ENCODE measurements at places on chromosomes 3 and 15.

GRCh38 chr15:70362886-70363285, 265.2 kb upstream of the TLE3 start:
- DNase-seq = peak; percentile 40

- no peak for DNase-seq
Measured at GRCh38 chr3:164673738-164674137, 404.6 kb downstream of the SI start.

DNA sequence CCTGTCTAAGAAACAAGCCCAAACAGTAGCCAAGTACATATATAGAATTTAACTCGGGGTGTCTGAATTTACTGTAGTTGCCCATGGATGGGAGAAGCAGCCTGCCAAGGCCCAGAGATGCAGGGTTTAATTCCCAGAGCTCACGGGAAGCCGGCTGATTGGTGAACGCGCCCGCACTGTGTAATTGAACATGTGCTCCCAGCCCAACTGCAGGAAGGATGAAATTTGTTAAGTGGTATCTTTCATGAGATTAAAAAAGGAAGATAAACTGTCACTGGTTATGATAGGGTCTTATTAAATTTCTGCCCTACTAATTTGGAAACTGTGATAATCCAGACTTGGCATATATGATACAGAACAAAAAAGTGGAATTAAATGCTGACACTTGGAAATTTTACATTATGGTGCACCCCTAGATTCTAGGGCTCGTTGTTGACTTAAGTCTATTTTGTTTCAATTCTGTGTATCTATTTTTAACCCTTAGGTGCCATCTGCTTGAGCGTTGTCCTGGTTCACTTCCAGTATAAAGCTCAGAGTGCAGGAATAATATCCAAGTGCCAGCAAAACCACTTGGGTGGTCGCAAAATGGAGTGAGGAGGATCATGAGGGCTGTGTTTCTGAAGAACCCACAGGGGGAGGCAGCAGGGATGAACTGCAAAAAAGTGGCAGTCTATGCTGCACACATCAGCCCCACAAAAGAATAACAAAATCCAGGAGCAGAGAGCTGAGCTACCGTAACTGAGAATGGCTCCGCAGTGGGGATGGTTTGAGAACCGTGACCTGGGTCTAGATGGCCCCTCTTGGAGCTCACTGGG, 13.8 kb upstream of the TMC3 start:
- DNase-seq = no peak

GRCh38 chr3:126343649-126344035, 13.6 kb downstream of the KLF15 start:
- no peak for DNase-seq

DNA sequence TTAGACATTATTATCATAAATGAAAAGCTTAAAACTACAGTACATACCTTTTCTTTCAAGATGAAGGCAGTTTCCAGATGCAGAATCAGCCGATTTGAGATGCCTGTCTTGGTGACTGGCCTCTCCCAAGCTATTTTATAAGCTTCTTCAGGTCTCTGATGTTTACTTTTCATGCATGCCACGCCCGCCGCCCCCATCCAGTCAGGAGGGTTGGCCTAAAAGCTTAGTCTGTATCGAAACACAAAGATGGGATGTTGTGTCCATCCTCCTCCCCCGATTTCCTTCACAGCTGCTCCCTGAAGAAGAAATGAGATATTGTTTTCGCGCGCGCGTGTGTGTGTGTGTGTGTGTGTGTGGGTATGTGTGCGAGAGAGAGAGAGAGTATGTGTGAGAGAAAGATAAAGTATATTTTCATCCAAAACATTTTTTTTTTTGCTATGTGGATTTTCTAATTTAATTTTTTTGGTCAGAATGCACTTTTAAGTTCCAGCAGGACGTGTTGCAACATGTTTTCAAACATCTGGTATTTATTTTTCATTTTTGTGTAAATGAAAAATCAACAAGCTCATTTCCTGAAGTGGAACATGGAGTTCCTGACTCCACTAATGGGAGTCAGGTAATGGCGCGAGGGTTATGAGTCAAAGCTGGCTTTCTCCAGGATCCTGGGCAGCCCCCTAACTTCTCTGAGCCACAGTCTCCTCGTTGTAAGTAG, at the start of gene APOD:
APOD (minus strand) TSS at position 110 of the 712 bp plus-strand sequence. CDS start 4,479 bp downstream, outside the sequence.
- peak; percentile 7 for DNase-seq

DNA sequence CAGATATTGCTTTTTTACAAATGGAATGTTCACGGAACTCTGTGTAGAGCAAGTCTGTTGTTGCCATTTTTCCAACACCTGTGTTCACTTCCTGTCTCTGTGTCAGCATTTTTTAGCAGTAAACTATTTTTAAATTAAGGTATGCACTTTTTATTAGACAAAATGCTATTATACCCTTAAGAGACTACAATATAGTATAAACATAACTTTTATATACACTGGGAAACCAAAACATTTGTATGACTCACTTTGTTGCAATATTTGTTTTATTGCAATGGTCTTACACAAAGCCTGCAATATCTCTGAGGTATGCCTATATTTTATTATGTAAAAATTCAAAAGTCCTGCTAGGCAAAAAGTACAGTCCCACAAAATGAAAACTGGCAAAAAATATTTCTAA, 39.8 kb upstream of the FGF7 start:
- DNase-seq = peak; percentile 5

- DNase-seq = peak; percentile 27
Measured at GRCh38 chr3:111471831-111472230, 70.2 kb upstream of the CD96 start.

DNA sequence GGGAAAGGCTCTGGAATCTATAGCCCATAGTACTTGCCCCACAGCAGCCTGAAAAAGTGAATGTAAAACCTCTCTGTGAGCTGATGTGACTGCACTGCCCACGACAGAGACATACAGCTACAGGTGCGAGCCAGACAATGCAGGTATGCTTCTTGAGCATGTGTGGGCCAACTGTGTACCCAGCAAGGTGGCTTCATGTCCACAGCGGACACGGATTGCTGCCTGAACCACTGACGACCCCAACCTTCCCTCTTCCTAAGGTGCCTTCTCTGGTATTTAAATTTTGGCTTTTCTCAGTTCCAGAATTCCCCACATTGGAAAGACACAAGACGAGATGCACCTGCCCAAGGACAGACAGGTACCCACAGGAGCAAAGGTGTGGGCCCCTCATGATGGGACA, 65.8 kb downstream of the SCN5A start:
- DNase-seq = no peak

DNA sequence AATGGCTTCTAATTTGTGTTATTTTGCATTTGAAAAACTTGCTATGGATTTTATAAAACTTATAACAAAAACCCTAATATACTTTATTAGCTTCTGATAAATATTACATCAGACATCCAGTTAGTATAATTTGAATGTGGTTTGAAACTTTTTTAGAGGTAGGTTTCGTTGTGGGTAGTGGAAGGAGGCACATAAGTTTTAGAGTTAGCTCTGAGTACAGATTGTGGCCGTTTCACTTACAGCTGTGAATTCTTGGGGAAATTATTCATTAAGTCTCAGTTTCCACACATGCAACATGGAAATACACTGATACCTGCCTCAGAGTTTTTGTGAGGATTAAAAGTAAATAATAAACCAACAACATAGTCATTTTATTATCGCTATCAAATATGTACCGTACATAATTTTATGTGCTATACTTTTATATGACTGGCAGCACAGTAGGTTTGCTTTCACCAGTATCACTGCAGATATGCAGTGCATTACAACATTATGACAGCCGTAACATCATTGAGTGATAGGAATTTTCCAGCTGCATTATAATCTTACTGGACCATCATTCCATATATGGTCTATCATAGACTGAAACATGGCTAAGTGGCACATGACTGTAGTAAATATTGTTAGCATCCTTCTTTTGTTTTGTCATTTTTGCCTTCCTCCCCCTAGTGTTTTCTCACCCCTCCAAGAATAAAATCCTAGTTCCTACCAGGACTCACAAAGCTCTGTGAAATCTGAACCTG, 175.6 kb downstream of the AKAP13 start:
- DNase-seq = no peak

DNA sequence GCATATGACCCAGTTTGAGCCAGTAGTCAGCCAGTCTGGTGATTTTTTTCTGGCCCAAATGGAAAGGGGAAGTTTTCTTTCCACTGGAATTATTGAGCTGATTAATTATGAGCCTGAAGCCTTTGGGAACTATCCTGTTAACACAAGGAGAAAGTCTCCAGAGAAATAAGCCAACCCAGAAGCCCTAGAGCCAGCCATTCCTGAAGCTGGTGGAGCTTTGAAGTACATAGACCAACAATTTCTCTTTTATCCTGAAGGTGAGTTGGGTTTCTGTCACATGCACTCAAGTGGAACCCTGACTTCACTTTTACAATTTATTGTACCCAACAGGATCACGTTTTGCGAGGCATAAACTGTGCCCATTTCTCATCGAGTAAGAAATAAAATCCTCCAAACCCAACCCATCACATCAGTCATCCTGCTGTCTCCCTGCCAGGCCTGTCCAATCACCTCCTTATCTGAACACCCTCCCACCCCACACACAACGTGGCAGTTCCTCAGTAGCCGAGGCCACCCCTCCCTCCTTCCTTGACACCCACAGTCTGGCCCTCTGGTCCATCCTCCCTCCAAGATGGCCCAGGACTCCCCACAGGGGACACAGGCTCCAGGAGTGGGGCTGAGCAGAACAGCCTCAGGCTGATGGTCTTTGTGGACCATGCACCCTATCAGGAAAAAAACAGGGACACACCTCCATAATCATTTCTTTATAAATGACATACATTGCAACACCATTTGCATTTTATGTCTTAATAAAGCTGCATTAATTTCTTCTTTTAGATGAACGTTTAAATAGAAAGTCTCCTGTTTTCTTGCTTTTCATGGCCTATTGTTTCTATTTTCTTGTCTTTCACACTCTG, 55.7 kb upstream of the GATA2 start:
- DNase-seq = peak; percentile 55

DNA sequence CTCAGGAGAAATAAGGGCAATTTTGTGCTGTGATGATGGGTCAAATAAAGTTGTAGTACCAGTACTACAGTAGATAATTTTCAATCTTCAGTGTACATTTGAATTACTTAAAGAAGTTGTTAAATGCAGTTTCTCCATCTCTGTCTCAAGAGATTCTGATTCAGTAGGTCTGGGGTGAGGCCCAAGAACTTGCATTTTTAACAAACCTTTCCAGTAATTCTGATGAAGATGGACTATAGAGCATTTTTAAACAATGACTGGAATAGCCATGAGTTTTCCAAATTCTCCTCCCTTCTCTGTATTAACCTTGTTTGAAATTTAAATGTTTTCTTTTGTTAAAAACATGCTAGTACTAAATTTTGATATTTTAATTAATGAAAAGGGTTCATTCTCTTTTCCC, 127.0 kb upstream of the CD96 start:
- DNase-seq = no peak

DNA sequence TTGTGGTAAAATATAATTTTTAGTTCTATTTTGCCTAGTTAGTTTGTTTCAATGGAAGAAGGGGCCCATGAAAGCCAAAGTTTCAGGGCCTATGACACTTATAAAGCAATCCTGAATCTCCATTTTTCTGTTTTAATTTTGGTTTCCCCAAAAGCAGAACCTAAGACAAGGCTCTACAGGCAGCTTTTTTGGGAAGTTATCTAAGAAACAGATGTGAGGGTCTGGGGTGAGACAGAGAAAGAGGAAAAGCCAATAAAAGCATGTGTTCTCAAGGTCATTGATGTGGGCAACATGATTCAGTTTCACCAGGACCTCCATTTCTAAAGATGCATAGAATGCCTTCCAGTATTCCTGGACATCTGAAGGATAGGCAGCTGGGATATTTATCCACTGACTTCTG, 598.5 kb downstream of the PDCD6IP start:
- DNase-seq = no peak

DNA sequence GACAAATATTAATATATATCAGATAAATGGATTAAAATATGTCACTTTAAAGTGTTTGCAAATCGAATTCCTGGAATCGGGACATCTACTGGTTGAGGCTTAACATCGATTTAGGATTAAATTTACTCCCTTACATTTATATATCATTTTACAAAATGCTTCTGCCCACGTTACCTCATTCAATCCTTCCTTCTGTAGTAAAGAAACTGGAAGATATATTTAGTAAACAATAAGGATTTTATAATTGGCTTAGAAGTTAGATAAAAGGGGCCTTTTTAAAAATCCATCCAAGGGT, 1.3 kb downstream of the CLPX start:
- no peak for DNase-seq

GRCh38 chr3:170632780-170633179, 46.9 kb upstream of the SLC7A14 start:
- peak; percentile 86 for DNase-seq

All from fibroblast of skin of abdomen (primary cell).